ENCODE measurements at places on chromosomes 5 and 9.

DNA sequence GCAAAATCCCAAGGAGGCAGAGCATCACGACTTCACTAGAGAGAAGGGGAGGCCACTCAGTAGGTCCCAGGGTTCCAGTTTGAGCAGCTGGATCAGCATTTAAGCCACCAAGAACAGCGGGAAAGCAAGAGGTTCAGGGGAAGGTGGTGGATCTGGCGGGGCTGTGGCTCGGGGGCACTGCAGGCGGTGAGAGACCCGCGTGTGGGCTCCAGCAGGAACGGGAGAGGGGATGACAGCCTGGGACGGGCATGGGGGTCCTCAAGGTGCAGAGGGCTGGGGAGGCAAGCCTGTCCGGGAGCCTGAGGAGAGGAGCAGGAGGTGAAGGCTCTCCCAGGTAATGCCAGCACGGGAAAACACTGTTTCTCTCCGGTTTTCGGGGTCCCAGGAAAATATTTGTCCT lies 123.6 kb downstream of the IRX2 start:
- no peak for DNase-seq

DNA sequence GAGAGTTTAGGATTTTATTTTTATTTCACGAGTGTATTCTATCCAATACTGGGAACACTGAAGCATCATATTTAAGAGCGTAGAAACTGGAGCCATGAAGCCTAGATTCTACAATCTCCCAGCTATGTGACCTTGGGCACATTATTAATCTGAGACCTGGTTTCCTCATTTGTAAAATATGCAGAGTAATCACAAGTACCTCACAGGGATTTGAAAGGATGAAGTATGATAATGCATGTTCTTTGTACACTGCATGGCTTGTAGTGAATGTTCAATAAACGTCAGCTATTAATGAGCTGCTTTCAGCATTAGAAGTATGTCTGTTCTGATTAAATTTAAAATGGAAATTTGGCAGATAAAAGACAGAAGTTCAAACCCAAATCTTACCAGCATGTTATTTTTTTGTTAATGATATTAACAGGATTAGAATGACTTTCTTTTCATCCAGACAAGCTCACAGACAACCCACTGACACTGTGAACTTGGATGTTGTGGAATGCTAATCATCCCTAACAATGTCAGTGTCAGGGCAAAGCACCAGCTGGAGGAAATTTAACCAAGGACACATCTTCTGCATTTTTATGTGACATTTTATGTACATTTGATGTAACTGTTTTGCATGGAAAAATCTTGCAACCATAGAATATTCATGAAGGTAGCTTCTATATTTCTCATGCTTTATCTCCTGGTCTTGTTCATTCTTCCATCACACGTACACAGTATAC lies 27.1 kb upstream of the CTXN3 start:
- no peak for DNase-seq

DNA sequence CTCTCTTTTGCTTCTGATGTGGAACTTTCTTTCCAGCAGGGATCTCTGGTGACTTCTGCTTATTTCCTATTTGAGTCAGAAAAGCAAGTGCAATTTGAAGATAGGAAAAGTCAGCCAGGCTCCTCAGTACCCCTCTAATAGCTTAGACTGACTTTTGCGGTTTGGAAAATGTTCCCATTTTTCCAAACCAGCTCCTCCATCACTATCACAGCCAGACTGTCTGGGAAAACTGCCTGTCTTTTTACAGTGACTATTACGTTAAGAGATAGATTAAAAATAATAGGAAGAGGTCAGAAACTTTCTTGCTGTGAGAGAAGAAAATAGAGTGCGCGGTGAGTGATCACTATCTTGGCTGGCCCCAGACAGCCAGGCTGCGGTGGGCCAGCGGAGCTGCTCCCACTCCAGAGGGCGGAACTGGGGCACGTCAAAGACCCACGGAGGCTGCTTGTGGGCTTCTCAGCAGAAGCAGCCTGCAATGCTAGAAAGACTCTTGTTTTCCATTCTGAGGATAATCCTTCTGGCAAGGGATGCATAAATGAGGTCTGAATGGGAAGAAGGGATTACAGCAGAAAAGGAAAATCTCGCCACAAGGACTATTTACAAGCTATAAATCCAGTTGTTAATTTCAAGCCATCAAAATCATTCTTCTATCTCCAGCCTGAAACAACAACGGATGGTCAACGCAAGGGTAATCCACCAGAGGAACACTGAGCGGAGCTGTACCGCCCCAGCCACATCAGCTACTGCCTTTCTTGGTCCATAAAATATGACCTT lies 151.0 kb upstream of the MSX2 start:
- no peak for DNase-seq

- DNase-seq = no peak
Measured at GRCh38 chr5:85428426-85428934, 1043.8 kb upstream of the EDIL3 start.

- DNase-seq = no peak
Measured at GRCh38 chr5:9766581-9766980, 136.4 kb upstream of the TAS2R1 start.

DNA sequence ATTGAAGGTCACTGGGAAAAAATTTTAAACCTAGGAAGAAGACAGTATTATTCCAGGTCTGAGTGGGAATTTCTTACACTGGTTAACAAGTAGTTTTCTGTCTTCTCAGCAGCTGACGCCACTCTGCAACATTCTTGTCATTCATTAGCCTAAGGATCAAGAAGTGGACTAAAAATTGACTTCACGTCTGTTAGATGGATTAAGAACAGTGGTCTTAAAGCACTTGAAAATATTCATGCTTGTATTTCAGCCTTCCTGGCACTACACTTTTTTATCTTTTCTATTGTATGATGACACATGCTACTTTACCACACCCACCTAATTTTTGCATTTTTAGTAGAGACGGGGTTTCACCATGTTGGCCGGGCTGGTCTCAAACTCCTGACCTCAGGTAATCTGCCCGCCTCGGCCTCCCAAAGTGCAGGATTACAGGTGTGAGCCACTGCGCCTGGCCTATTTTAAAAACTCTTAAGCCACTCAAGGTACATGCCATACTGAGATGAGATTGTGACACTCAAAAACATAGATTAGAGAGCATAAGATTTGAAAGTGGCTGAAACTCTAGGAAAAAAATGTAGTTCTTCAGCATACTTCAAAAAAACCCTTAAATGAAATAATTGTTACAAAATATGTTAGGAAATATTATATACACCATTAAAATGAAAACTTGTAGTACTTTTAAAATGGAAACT lies 8.4 kb downstream of the MATR3 start:
- DNase-seq = no peak

- DNase-seq = no peak
Measured at GRCh38 chr9:107368696-107369095, 85.6 kb downstream of the RAD23B start.

DNA sequence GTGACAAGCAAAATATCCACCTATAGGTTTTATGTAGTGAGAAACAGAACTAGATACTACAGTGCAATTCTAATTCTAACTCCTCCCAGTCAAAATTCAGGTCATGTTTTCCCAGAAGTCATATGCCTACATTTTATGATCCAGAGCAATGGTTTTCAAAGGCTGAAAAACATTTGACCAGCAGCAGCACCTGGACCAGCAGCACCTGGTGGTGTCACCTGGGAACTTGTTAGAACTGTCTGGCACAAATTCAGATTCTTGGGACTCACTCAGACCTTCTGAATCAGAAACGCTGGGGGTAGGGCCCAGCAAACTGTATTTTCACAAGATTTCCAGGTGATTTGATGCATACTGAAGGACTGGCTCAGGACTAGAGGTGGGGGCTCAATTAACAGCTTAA lies 367.7 kb upstream of the RFX3 start:
- no peak for DNase-seq

GRCh38 chr9:16154521-16155078 lies 601.8 kb downstream of the CCDC171 start:
- peak; percentile 67 for DNase-seq

GRCh38 chr9:133255371-133256135 lies 19.4 kb downstream of the ABO start:
- no peak for DNase-seq

DNA sequence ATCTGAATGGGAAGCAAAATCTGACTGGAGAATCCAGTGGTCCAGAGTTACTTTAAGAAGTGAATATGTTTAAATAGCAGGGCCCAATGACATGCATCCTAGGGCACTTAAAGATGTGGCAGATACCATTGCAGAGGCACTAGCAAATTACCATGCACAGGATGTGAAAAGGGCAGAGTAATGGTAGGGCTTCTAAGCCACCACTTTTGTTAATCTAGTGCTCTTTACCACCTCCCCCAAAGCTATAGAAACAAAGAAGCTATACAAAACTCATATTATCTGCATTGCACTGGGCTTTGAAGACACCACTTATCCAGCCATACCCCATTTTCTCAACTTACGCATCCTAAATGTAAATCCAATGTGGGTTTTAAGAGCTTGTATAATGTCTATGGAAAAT lies 81.2 kb downstream of the ZCCHC7 start:
- DNase-seq = no peak

- DNase-seq = no peak
Measured at GRCh38 chr9:113931140-113931539, 55.0 kb downstream of the ZNF618 start.

GRCh38 chr5:95883185-95884016 lies 60.9 kb upstream of the GLRX start:
- no peak for DNase-seq

DNA sequence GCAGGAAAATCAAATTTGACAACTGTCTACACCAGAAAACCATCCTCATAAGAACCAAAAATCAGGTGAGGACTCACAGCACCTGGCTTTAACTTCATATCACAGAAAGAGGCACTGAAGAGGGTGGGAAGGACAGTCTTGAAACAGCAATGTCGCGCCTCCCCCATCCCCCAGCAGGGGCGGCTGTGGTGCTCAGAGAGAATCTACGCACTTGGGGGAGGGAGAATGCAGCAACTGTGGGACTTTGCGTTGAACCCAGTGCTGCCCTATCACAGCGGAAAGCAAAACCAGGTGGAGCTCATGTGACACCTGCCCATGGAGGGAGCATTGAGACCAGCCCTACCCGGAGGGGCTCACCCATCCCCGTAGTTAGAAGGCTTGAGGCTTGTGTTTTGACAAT lies 191.8 kb downstream of the MSX2 start:
- no peak for DNase-seq

GRCh38 chr9:81825846-81826516 lies 102.2 kb upstream of the SPATA31D4 start:
- no peak for DNase-seq

GRCh38 chr9:37036776-37037502 lies 2.9 kb upstream of the PAX5 start:
- peak; percentile 49 for DNase-seq

DNA sequence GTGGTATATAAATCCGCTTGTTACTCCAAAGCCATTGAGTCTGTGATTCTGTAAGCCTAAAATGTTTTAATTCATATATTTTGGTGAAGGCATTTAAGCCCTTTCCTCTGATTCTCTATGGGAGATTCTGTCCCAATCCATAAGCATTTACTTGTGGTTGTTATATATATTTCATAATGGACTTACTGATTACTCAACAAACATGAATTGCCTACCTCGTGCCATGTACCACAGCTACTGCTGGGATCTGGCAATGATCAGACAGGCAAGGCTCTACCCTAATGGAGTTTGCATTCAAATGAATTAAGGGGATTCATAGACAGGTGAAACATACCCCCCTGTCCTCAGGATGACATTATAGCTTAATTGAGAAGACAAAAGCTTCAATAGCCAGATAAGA lies 54.5 kb downstream of the C9orf152 start:
- no peak for DNase-seq

GRCh38 chr9:68775003-68775730 lies 70.1 kb downstream of the PIP5K1B start:
- DNase-seq = no peak

DNA sequence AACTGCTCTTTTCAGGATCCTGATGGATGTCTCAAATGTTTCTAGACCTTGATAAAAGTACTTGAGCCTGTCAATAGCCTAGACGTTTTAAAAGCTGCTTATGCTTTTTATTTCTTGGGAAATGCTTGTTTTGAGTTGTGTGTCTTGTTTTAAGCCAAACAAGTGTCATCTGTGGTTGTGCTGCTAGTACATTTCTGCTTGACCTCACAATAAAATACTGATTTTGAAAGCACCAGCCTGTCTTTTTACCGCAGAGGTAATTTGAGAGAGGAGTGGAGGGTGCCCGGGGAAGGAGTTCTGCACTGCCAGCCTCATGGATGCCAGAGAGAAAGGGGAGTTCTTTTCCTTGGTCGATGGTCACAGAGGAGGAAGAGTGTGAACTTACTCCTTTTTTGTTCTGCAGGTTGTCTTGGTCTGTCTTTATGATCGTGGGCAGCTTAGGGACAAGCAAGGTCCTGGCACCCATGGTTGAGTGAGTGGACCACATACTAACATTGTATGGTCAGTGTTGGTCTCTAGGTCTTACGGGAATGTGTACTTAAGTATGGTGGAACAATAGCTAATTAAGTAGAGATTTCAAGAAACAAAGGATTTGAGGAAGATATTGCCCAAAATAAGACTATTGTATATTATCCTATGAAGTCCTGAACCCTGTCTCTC lies 61.0 kb downstream of the TRIO start:
- DNase-seq = no peak

DNA sequence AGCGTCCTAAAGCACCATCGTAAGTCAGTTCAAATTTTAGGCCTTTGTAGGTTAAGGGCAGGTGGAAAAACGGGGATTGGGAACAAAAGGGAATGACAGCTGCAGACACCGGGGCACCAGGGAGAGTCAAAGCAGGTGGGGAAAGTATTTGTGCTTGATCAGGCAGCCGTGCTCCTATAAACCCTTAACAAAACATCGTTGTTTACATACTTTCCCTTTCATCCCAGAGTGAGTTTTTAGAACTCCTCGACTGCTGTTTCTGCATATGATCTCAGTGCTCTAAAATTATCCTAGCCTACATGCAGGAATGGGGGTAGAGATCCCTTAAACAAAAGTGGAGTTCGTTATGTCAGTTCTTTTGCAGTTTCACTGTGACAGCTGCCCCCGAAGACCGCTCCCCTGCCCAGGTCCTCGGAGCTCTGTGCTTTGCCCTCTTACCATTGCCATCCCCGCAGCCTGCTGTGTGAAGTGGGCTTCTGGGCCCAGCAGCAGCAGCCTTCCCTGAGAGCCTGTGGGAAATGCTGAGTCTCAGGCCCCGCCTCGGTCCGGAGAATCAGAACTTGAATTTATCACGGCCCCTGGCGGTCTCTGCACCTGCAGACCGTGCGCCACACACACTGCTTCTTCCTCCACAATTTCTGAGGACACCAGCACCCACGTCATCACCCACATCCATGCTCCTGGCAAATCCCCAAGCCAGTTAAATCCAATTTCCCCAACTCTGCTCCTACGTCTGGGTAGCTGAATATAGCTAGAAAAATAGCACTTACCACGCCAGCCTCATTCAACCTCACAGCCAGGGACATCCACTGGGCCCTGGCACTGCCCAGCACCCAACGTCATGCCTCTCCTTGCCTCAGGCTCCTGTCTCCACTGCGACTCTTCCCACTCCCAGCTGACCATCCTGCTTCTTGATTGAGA lies 86.8 kb downstream of the NSUN2 start:
- DNase-seq = no peak

- peak; percentile 32 for DNase-seq
Measured at GRCh38 chr9:112032009-112032408, 135.4 kb downstream of the UGCG start.

DNA sequence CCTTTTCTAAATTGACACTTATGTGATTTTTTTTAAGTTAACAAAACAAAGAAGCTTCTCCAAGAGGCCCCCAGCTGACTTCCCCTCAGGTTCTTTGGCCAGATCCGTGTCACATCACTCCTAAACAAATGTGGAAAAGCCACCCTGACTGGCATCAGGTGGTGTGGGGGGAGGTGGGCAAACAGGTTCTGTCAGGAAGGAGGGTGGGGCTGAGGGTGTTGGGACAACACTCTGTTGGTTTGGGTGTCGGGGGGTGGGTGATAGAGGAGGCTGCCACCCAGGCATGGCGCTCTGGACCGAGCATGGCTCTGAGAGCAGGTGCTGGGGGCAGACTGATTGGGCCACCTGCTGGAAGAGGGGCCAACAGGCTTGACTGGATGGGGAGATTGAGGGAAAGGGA lies 210.9 kb downstream of the HSPA4 start:
- no peak for DNase-seq
